ENCODE measurements at places on chromosomes 7 and 10.

GRCh38 chr7:73885975-73886798 is 25.2 kb downstream of the TMEM270 start:
- DNase-seq, result peak; percentile 81

DNA sequence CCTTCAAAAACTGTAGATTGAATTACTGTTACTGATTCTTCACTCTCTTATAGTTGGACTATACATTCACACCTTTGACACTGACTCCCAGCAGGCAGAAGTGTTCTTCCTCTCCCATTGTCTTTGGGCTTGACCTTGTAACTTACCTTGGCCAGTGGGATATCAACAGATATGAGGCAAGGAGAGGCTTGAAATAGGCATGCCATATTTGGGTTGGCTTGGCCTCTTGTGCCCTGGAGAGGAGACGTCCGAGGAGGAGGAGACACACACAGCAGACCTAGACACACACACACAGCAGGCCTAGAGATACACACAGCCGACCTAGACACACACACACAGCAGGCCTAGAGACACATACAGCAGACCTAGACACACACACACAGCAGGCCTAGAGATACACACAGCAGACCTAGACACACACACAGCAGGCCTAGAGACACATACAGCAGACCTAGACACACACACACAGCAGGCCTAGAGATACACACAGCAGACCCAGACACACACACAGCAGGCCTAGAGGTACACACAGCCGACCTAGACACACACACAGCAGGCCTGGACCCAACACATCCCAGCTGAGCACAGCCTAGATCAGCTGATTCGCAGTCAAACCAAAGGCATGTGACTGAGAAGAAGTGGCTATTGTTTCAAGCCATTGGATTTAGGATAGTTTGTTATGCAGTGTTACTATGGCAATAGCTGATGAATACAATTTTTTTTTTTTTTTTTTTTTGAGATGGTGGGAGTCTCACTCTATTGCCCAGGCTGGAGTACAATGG is 12.5 kb upstream of the GNA12 start:
- no peak for DNase-seq

DNA sequence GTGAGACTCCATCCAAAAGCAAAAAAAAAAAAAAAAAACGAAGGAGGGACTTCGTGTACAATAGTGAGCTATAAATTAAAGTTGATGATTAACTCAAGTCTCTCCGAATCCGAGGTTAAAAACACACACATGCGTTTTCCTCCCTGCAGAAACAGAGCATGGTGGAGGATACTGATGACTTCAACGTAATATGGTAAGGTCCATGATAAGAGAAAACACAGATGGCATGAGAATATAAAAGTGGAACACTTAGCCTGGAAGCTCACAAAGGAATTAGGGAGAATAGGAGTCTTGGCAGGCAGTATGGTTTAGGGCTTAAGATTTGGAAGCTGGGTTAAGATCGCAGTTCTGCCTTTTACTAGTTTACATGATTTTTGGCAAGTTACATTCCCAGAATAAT is 20.1 kb upstream of the GSTK1 start:
- DNase-seq, result no peak

DNA sequence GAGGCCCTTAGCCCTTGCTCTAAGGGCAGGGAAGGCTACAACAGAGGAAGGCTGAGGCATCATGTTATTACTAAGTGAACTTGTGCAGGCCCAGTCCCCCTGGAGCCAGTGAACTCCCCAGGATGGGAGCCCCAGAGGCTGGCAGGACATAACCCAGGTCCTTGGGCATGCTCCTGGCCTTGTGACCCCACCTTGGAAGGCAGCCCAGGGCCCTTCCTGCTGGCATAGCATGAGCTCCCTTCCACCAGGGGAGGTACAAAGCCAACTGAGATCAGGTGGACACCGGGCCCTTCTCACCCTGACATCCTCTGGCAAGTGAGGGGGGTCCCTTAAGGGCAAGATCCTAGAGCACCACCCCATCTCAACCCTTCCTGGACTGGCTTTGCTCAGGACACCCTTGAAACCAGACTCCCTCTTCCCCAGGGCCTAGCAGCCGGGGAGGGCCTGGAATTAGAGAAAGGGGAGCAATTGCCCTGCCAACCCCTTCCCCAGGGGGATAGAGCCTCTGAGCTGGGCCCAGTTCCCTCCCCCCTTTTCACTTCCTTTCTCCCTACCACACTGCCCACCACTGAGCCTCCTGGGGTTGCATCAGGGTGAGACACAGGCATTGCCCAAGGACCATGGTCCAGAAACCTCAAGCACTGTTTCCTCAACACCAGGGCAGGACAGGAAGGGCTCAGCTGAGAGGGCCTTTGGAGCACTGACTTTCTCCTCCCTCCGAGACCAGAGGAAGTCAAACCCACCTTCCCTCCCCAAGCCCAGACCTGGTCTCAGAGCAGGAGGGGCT is 1.8 kb upstream of the VSIR start:
- no peak for DNase-seq

- DNase-seq, result no peak
These were observed 265.4 kb upstream of the DGKB start for GRCh38 chr7:15167912-15168311.

DNA sequence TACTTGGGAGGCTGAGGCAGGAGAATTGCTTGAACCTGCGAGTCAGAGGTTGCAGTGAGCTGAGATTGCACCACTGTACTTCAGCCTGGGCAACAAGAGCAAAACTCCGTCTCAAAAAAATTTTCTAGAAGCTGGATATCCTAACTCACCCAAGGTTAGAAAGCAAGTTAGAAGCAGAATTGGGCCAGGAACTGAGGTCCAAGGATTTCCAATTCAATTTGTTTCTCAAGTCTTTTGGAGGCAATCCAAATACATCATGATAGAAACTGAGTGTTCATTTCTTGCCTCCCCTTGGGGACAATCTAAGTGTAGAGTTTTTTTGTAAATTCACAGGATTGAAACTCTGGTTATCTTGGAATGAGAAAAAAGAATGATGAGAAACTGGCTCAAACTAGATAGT is 45.5 kb downstream of the LAMB1 start:
- no peak for DNase-seq

DNA sequence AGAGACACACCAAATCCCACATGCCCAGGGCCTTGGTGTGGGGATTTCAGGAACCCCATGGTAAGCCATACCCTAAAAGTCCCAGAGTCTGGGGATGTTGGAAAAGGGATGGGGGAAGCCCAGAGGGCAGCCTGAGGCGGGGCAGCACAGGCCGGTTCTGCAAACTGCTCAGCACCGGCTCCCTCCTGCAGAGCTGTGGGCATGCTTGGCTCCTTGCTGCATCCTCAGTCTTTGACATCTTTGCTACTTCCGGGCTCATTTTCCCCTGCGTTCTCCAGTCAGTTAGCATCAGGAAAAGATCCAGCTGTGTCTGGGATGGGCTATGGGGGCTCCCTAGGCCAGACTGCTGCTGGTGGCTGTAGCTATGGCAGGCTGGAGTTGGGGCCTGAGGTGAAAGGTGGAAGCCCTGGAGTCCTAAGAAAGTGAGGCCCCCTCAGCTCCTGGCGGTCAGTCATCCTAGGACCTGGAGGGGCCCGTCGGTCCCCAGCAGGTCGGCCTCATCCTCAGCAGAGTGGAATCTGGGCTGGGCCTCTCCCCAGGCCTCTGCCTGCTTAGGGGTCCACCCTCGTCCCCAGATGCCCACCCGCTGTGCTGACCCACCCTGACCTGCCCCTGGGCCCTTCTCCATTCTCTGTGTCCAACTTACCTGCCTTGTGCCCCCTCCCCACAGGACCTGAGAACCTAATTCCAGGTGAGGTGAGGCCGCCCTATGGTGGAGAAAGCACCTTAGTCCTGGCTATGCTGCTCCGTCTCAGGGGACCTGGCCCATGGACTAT is 9.3 kb downstream of the TBATA start:
- no peak for DNase-seq

- DNase-seq, result no peak
These were observed 17.6 kb downstream of the ANXA11 start for GRCh38 chr10:80187465-80188409.

- no peak for DNase-seq
These were observed 34.7 kb downstream of the FBXW4 start for GRCh38 chr10:101660256-101660655.

DNA sequence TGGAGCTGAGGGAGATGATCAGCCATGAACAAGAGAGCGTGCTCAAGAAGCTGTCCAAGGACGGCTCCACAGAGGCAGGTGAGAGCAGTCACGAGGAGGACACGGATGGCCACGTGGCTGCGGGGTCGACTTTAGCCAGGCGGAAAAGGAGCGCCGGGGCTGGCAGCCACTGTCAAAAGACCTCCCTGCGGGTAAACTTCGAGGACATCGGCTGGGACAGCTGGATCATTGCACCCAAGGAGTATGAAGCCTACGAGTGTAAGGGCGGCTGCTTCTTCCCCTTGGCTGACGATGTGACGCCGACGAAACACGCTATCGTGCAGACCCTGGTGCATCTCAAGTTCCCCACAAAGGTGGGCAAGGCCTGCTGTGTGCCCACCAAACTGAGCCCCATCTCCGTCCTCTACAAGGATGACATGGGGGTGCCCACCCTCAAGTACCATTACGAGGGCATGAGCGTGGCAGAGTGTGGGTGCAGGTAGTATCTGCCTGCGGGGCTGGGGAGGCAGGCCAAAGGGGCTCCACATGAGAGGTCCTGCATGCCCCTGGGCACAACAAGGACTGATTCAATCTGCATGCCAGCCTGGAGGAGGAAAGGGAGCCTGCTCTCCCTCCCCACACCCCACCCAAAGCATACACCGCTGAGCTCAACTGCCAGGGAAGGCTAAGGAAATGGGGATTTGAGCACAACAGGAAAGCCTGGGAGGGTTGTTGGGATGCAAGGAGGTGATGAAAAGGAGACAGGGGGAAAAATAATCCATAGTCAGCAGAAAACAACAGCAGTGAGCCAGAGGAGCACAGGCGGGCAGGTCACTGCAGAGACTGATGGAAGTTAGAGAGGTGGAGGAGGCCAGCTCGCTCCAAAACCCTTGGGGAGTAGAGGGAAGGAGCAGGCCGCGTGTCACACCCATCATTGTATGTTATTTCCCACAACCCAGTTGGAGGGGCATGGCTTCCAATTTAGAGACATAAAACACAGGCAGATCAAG is 3.3 kb downstream of the GDF2 start:
- DNase-seq, result no peak

- no peak for DNase-seq
These were observed 16.3 kb upstream of the GATA3 start for GRCh38 chr10:8037941-8038894.

DNA sequence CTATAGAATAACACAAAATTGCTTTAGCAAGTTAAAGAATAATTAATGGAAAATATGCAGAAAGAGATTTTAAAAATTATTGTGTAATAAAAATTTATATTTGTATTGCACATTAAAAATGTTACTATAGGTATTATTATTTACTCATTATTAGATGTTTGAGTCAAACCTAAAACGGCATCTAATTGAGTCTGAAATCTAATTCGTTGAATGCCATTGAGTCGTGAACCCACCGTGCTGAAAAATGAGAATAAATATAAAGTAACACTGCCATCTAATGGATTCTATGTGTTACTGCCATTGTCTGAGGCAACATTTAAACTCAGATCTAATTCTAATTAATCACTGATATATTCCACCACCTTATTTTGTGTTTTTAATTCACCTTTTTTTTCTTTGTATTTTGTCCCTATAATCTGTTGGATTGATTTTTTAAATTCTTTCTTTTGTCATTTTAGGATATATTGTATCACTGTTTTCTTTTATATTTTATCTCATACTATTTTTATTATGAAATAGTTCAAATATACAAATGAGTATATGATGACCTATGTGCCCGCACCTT is 62.2 kb downstream of the SAMD9 start:
- peak; percentile 47 for DNase-seq

DNA sequence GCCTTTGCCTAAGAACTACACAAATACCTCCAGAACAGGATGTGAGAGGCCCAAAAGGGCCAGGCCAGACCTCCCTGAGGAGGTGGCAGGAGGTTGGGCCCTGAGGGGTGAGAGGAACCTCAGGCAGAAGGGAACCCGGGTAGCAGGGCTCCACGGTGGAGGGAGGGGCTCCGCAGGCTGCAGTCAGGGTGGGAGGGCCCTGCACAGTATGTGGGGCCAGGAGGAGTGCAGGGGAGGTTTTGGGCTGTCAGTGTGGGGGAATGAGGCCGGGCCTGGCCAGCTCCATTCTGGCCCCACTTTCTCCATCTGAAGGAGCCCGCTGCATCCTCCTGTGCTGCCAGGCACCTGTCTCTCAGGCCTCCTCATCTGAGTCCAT is 25.9 kb downstream of the DNAJB12 start:
- no peak for DNase-seq

DNA sequence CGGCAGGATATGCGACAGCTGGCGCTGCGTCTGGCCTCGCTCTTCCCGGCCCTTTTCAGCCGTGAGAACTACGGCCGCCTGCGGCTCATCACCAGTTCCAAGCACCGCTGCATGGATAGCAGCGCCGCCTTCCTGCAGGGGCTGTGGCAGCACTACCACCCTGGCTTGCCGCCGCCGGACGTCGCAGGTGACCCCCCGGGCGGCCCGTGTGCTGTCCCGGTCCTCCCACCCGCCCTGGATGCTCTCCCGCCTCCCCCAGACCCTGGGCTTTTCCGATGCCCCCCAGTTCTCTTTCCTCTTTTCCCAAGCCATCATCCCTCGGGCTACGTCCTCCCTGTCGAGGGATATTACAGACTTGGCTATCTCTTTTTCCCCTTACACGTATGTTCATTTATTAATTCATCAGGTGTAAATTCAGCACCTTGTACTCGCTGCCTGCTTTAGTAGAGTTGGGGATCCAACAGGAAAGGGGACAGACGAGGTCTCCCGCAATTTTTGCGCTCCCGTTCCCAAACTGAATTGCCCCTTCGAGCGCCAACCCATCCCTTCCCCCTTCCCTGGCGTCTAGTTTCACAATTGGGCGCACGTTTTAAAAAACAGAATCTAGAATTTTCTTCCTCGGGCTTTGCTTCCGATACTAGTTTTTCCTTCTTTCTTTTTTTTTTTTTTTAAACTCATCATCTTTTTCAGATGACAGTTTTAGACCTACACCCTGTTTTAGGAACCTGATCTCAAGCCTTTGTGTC is 846 bp downstream of the MINPP1 start:
- DNase-seq, result peak; percentile 52

DNA sequence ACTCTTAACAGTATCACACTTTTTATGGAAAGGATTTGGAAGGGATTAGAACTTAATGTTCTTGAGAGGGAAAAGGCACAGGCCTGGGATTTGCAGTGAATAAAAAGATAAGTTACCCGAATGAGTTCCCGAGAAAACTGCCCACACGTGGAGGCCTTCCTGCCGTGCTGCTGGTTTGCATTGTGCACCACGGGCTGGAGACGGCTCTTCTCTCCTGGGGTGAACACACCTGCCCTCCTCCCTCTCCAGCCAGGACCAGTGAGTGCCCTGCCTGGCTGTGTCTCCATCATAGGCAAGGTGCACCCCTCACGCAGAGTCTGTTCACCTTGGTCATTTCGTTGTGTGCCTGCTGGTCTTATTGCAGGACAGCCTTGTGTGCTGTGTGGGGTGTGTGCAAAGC is 336.3 kb upstream of the SHH start:
- DNase-seq, result no peak

GRCh38 chr10:108684431-108684830 is 1238.9 kb downstream of the XPNPEP1 start:
- DNase-seq, result peak; percentile 6
